ENCODE measurements at places on chromosomes 1 and 21.

DNA sequence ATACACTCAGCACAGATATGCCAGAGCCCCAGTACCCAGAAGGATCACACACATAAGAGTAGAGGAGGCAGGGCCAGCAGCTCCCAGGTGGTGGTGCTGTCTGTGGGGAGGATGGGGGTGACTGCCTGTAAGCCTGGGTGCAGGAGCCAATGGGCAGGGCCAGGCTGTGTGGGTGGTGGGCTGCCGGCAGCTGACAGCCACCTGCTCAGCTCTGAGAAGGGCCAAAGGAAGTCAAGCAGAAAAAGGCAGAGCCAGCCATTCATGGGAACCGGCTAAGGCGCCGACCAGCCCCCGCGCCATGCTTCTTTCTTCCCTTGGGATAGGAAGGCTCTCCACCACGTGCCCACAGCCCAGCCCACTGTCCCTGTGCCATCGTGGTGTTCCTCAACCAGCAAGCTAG lies 14.1 kb downstream of the PIK3C2B start:
- DNase-seq: no peak

DNA sequence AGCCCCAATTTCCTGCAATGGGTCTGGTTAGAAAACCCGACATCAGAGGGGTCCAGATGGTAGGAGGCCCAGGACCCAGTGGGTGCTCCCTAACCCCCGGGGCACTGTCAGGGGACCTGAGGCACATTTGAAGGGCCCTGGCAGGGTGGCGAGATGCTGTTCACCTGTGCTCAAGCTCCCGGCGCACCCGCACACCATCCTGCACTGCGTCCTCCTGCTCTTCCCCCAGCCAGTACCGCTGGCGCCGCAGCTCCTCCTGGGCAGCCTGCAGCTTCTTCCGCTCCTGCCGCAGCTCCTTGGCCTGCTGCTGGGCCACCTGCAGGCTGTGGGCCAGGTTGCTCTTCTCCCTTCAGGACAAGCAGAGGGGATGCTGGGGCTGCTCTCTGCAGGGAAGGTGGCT lies 36.0 kb downstream of the RNU1-1 start:
- DNase-seq: no peak

- DNase-seq: peak; percentile 63
Measured at GRCh38 chr1:145858238-145858900, 512 bp downstream of the PIAS3 start.

DNA sequence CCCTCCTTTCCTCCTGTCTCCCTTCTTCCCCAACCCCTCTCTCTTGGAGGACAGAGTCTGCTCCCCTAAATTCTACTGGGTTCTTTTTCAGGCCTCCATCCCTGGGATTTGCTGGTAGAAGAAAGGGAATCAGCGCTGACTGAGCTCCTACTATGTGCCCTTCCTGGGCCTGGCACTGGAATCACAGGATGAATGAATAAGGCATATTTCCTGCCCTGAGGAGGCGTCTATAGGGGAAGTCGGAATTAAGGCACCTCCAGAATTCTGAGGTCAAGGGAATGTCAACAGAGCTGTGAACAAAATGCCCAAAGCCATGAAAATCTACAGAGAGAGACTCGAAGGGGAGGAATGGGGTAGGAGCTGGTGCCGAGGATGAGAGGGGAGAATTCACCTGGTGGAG lies 17.4 kb upstream of the BTG2 start:
- no peak for DNase-seq

GRCh38 chr1:171663036-171663853 lies 10.8 kb upstream of the MYOC start:
- DNase-seq: no peak

DNA sequence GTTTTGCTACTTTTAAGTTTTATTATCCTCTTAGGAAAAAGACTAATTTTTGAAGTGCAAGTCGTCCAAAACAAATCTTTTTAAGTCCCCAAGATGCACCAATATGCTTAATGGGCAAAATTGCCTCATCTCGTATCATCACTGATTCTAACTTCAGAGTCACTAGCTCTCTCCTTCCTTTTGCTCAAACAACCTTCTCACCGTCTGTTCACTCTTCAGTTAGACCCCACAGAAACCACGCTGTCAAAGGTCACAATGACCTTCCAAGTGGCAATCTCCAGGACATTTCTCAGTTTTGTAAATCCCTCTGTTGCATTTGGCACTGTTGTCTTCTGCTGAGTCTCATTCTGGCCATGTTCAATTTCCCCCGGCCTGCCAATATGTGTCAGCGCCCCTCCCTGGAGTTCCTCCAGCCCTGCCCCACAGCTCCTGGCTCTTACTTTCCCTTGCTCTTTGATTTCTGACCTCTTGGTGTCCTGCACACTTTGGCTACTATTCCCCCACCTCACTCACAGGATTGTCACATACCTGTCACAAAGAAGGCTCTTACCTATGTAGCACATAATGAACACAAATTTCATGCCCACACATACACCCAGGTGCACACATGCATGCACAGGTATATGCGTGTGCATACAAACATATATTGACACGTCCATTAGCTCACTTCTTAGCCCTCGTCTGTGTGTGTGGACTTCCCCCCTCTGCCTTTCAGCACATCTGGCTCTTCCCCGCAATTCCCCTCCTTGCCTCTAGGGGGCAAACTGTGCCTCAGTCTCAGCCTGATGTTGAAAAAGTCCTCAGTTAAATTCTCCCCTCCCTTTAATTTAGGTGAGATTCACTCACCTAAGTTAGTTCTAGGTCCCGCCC lies 354.0 kb upstream of the DUSP10 start:
- peak; percentile 71 for DNase-seq

DNA sequence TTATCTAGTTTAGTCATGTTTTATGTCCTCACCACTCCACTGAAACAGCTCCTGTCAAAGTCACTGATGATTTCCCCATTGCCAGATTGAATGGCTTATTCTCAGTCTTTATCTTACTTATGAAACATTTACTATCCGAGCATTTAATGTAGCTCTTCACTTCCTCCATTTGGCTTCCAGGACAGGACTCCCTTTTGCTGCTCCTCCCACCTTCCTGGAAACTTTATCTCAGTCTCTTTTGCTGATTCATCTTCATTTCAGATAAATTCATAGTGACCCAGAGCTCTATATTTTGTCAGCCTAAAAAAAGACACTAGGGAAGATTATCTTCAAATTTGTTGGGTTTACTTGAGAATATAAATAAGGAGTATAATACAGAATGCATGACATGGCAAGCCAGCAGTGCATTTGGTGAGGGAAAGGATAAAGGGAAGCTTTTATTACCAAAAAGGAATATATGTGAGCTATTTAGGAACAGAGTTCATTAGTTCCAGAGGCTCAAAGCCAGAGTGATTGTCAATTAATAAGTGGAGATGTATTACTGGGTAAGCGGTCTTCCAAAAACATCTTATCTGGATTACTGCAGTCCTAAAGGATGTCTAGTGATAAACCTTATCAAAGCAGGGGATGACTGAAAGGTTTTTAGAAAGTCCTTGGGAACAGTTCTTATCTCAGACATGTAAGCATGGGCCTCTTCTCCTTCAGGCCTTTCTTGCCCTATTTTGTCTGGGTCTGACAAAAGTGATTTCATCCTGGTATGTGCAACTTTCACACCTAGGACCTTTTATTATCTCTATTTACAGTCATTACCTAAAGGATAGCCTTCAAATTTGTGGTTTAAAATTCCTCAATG lies 25.6 kb downstream of the IL23R start:
- peak; percentile 55 for DNase-seq
